Stimulated activated CD4-positive, alpha-beta T cell treated with anti-CD3 and anti-CD28 coated beads, TNF-alpha, amount 100 ng/mL, for 1 hour (primary cell): ENCODE measurements at places on chromosomes 2 and 18.

GRCh38 chr18:46809145-46809544 lies 52.3 kb upstream of the ST8SIA5 start:
- no peak for DNase-seq

DNA sequence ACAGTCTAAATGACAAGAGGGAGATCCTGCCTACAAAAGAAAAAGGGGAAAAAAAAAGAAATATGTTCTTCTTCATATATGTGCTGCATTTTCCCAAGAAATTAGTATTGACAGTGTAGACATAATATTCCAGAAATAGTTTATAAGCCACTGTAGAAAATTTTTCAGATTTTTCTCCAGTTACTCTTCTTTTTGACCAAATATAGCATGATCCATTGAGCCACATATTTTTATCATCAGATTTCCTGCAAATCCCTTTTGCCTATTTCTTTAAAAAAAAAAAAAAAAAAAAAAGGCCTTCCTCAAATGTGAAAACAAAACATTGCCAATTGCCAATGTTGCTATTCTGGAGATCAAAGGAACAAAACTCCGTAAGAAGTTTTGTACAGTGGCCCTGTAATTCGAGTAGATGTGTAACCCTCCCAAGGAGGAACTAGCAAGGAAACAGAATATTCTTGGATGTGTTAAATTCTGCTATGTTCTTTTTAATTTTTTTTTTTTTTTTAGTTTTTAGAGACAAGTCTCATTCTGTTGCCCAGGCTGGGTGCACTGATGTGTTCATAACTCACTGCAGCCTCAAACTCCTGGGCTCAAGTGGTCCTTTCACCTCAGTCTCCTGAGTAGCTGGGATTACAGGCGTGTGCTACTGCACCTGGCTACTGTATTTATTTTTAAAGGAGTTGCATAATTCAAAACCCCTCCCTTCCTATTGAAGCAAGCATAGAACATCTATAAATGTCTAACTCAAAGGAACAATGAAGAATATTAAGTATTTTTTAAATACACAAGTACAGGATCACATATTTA lies 12.5 kb upstream of the CABYR start:
- no peak for DNase-seq

DNA sequence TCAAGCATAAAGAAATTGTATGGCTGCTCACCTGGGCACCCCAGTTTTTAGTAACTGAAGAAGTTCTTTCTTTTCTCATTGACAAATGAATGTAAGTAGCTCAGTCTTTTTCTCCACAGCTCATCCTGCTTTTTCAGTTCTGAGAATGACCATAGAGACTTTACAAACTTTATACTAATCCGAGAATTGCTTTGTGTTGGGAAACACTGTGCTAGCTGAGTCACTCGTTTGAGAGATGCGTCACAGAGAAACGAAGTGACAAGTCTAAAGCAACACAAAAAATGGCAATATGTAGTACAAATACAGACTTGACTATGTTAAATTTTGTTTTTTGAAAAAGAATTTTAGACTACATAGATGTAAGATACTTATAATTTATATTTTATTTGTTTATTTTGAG lies 9.0 kb downstream of the LRRTM4 start:
- no peak for DNase-seq

DNA sequence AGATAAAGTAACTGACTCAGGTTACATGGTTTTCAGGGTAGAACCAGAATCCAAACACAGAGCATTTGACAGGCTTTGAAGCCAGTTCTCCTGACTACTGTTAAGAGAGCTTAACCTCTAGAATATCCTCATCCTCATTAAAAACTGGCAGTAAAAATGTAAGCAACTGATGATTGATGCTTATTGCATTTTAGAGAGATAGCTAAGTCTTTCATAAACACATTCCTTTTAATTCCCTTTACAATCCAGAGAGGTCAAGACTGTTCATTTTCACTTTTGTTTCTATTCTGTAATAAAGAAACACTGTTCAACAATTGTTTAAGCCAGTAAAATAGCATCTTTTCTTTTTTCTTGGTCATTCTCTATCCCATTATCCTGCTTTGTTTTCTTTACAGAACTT lies 53.9 kb upstream of the RAB27B start:
- DNase-seq: no peak

DNA sequence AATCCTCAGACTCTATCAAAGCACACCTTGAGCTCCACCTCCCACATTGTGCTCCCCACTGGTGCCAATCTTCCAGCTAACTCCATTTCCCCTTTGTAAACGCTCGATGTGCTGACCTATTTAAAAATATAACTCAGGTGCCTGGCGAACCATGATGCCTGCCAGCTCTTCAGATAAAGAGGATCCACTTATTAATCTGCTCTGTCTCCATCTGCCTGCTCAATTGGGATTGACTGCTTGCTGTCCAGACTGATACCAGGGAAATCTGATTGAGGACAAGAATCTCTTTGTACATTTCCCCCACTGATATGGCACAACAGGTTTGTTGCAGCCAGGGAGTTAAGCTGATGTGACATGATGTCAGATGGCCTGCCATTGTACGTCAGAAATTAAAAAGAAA lies 2036.5 kb upstream of the CELF4 start:
- DNase-seq: no peak

DNA sequence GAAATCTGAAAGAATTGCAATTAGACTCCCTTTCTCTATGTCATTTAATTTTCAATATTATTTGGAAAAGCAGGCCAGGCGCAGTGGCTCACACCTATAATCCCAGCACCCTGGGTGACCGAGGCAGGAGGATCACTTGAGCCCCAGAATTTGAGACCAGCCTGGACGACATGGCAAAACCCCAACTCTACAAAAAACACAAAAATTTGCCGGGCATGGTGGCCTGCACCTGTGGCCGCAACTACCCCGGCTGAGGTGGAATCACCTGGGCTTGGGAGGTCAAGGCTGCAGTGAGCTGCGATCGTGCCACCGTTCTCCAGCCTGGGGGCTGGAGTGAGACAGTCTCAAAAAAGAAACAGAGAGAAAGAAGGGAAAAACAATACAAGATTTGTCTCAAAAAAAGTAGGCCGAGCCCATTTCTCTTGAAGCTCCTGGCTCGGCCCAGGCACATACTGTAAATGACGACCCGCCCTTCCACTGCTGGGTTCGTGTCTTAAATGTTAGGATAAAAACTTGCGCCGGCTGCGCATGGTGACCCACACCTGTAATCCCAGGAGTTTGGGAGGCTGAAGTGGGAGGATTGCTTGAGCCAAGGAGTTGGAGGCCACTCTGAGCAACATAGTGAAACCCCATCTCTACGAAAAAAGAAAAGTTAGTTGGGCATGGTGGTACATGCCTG lies 31.1 kb upstream of the GPC1 start:
- no peak for DNase-seq

- no peak for DNase-seq
Observed at GRCh38 chr2:80894486-80894885, 589.9 kb upstream of the LRRTM1 start.

- DNase-seq: no peak
Observed at GRCh38 chr2:160254189-160254762, 54.2 kb upstream of the ITGB6 start.

DNA sequence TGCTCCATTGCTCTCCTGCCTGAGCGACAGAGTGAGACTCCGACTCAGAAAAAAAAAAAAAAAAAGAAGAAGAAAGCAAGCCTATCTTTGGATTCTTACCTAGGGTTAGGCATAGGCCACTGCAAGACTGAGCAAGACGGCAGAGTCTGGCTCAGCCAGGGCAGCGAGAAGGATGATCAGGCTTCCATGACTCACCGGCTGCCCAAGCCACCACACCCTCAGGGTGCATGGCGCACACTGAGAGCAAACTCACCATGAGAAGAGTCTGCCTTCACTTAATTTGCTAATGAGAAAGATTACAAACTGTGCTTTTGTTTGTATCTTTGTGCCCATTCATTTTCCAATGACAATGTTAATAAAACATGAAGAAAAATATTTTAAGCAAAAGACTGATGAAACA lies 8.2 kb downstream of the FAM110C start:
- no peak for DNase-seq

DNA sequence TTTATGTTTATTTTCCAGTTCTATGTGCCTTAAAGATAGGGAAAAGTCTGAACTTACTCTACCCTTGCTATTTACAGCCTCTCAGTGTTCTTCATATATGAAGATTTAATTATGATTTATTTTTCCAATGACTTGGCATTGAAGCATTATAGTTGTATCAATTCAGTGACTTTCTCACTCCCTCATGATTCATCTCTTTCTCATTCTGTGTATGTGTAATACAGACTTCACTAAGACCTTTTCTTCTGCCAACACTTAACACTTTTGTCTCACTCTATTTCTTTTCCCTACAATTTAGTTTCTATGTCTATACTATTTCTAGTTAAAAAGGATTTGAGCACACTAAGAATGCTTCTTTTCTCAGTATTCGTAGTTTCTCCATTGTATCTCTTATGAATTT lies 1470.3 kb upstream of the ACVR2A start:
- no peak for DNase-seq

DNA sequence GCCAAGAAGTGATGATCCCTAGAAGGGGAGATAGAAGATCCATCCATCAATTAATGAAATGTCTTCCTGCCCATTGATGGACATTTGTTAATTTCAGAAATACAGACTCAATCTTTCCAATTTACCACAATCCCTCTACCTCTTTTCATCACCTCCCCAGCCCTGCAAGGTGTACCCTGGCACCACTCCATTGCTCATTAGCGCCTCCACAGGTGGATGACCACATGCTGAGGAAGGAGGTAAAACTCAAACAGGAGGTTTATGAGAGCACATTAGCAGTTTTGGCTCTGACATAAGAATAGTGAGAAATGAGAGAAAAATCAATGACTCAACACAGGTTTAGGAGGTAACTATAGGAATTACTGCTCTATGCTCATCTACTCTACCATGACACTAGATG lies 208.0 kb downstream of the C1D start:
- no peak for DNase-seq

DNA sequence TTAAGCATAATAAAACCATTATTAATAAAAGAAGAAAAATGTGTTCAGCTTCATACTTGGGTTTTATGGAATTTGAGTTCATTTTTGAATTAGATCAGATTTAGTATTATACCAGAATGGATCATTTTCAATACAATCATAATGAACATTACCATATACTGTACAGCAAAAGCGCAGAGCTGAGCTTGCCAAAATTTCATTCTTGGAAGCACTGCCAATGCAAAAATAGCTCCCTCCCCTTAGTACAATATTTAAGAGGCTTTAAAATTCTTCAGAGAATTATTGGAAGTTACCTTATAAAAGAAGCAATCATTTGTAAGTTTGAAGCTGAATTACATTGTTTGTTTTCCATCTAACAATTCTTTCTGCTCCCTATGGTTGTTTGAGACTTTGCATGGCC lies 938.1 kb upstream of the SLC39A10 start:
- no peak for DNase-seq

DNA sequence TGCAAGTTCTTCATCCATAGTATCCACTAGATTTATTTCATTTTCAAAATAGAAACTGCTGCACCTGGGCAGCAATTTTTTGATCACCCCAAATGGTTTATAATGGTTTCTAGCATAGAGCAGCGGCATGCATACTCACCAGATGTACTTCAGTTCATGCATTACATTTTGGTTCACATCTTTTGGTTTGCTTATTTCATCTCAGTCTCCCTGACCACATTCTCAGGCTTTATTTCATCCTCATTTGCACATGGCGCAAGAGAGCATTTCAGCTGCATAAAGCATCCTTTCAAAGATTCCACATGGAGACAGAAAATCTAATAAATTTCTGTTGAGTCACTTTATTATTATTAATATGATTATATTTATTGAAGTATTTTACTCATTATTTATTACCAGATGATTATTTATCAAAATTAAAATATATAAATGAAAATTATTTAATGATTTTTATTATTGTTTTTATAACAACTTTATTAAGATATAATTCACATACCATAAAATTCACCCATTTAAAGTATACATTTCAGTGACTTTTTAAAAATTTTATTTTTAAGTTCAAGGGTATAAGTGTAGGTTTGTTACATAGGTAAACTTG lies 284.6 kb downstream of the TXNL1 start:
- DNase-seq: no peak

- no peak for DNase-seq
Observed at GRCh38 chr2:190405070-190405469, 3.1 kb upstream of the MFSD6 start.

DNA sequence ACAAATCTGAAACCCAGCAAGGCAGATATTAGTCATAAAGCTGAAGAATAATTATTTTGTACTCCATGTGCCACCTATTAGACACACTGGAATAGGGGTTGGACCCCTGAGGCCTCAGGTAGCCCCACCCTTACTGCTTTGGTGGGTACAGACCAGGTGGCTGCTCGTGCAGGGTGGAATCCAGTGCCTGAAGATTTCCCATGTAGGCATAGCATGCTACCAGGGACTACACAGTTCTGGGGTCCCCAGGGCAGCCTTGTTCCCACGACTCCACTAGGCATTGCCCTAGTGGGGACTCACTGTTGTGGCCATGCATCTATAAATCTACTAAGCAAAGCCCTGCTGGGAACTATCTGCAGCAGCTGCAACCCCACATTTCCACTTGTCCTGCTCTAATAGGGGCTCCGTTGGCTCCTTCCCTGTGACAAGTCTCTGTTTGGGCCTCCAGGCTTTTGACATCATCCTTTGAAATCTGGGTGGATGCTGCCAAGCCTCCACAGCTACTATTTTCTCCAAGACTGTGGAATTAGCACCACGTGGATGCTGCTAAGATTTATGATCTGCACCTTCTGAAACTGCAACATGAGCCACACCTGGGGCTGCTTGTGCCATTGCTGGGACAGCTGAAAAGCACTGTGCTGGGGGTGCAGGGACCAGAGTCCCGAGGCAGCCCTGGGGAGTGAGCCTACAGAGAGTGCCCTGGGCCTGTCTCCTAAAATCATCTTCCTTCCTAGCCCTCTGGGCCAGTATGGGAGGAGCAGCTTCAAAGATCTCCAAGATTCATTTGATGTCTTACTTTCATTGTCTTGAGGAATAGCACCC lies 303.8 kb downstream of the FSIP2 start:
- DNase-seq: no peak

GRCh38 chr2:86142436-86143257 lies 36.6 kb downstream of the PTCD3 start:
- DNase-seq: no peak

DNA sequence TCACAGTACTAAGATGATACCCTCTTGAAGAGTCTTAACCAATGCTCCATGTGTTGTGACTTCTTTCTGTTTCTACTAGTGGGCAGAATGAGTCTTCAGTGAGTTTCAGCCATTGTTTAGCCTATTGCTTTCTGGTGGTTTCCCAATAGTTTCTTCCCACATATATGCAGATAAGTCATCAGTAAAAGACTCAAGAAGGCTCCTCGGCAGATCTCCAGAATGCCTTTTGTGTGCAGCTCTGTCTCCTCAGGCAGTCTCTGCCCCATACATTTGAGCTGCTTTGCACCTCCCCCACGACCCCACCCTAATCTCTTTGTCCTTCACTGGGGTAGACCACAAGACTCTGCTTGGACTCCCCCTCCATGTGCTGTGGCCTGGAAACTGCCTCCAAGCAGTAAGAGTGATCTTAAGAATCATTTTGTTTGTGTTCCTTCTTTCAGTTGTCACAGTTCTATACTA lies 71.6 kb upstream of the CHRNA1 start:
- DNase-seq: no peak

- no peak for DNase-seq
Observed at GRCh38 chr18:44156126-44156525, 524.6 kb upstream of the SETBP1 start.

GRCh38 chr18:62366992-62367391 lies 41.9 kb downstream of the TNFRSF11A start:
- DNase-seq: no peak

GRCh38 chr2:227507963-227508362 lies 36.0 kb downstream of the AGFG1 start:
- no peak for DNase-seq

GRCh38 chr2:86249579-86250391 lies 50.5 kb downstream of the MRPL35 start:
- no peak for DNase-seq
